ENCODE measurements at places on chromosomes 2 and 18.

DNA sequence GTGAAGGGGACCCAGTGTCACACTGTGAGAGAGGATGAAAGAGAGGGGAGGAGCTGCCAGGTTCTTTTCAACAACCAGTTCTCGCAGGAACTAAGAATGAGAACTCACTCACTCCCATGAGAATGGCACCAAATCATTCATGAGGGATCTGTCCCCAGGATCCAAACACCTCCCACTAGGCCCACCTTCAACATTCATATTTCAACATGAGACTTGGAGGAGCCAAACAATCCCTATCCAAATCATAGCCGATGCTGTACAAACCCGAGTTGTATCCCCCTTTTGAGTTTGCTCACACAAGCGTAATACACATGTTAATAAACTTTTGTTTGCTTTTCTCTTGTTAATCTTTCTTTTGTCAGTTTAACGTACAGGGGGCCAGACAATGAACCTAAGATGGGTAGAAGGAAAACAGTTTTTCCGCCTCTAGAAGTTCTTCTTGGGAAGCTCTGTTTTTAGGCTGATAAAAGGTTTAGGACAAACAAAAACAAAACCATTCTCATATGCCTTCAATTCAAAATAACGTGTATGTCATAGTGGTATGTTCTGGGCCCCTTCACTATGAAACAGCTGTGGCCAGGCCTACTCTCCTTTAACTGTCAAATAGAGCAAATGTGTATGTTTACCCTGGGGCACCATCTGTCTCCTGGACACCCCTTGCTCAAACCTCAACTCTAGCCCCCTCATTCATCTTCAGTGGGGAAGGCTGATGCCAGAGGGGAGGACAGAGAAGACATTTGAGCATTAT is 9.1 kb upstream of the TMEM37 start:
- peaks cover 34% of the 10 kb centered on the region for H3K27me3 ChIP-seq
- H3K4me3 ChIP-seq, result no peak overlapping the region
- no peak overlapping the region for H3K27ac ChIP-seq
- H3K36me3 ChIP-seq, result peaks cover 1% of the 10 kb centered on the region
- DNase-seq, result no peak
- no peaks in the 10 kb centered on the region for H3K4me1 ChIP-seq

- H3K27me3 ChIP-seq, result no peaks in the 10 kb centered on the region
- no peak overlapping the region for H3K27ac ChIP-seq
- H3K4me1 ChIP-seq, result no peaks in the 10 kb centered on the region
- no peaks in the 10 kb centered on the region for H3K36me3 ChIP-seq
- no peak overlapping the region for H3K4me3 ChIP-seq
Measured at GRCh38 chr18:22528291-22528690, 110.6 kb upstream of the CTAGE1 start.

GRCh38 chr2:184178229-184178628 is 420.1 kb upstream of the ZNF804A start:
- DNase-seq, result no peak
- H3K27me3 ChIP-seq, result no peaks in the 10 kb centered on the region
- H3K4me1 ChIP-seq, result no peaks in the 10 kb centered on the region
- no peaks in the 10 kb centered on the region for H3K36me3 ChIP-seq

DNA sequence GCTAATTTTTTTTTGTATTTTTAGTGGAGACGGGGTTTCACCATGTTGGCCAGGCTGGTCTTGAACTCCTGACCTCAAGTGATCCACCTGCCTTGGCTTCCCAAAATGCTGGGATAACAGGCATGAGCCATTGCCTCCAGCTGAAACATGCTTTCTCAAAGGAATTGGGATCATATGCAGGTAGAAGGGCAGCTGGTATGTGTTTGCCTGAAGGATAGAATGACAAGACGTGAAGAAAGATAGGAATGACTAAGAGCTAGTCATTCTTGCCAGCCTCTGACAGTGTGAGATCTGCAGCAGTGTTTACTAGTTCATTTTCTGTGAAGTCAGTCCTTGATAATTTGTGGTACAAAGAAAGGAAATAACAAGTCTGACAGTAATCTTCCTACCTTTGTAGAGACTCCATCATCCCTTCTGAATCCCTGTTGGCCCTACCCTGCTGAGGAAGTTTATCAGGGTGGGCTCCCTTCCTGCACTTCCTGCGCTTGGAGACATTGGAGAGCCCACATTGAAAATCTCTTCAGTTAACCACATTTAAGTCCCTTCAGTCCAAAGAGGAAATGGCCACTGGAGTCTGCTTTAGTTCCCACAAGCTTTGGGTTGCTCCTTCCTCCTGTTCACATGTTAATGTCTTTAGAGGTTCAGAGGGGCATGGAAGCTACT is 14.7 kb downstream of the CFLAR start:
- H3K4me3 ChIP-seq, result peak overlapping the region; percentile 93
- peak; percentile 46 for DNase-seq
- H3K4me1 ChIP-seq, result peaks cover 79% of the 10 kb centered on the region
- H3K27ac ChIP-seq, result peak overlapping the region; percentile 98
- H3K27me3 ChIP-seq, result no peaks in the 10 kb centered on the region
- H3K36me3 ChIP-seq, result peaks cover 59% of the 10 kb centered on the region

DNA sequence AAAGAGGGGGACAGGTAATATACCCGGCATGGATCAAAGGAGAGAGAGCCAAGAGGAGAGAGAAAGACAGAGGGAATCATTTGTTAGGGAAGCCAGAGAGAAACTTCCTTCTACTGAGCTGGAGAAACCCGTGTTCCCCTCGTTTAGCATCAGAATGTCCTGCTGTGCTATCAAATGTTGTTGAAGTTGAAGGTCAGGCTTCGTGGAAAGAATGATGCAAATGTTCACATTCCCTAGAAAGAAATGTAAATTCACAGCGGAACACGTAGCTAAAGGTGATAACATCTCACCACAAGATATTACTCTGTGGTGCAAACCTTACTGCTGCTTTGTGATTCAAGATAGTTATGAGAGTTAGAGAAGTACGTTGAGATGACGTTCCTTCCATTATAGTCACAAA is 258.1 kb downstream of the LNPK start:
- no peaks in the 10 kb centered on the region for H3K4me1 ChIP-seq
- no peaks in the 10 kb centered on the region for H3K36me3 ChIP-seq
- no peak overlapping the region for H3K27ac ChIP-seq
- H3K4me3 ChIP-seq, result no peak overlapping the region
- H3K27me3 ChIP-seq, result peaks cover 12% of the 10 kb centered on the region
